Urothelium cell line (cell line): ENCODE measurements at places on chromosomes 4 and X.

GRCh38 chrX:11375614-11376119, 82.5 kb downstream of the AMELX start:
- no peak for DNase-seq

DNA sequence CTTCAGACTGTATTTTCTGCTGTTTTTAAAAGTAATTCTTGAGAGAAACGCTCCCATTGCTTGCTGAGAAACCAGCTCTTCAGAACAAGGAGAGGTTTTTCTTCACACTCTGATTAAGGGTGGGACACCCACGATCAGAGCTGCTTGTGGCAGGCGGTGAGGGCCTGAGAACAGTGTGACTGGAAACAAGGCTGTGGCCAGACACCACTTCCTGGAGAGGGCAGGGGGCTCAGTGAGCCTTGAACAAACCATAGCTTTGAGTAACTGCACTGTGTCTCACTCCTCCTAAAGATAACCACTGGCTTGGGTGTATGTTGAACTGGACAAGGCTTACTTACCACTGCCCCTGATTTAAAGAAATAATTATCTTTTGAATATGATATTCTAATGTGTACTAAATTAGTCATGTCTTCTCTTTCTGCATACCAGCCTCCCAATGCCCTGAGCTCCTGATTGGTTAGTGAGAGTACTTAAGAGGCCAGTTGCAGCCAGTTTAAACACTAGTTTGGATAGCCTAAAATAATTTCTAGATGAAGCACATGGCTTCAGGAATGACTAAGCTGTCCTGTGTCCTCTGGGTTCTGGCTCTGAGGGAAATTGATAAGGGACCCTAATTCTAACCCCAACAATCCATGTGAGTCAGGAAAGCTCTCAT, 3.7 kb upstream of the GPR82 start:
- DNase-seq = no peak

GRCh38 chr4:108337923-108338322, 169.2 kb upstream of the LEF1 start:
- no peak for DNase-seq

GRCh38 chr4:83388313-83388676, 53.6 kb upstream of the HPSE start:
- no peak for DNase-seq

DNA sequence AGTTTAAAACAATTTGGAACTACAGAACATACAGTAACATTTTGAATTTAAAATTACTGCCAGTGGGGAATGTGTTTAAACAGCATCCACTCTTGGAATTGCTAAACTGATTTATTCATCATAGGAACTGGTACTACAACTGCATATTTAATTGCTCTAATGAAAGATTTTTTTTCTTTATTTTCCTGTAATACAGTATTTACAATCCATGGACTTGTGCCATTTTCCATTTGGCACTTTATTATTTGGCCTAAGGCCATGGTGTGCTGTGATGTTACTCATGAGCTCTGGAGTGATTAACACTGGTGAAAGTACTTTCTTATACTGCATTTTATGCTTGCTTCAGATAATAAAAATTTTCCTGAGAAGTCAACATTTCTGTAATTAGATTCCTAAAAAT, 69.7 kb upstream of the NUDT6 start:
- DNase-seq = no peak

- DNase-seq = peak; percentile 64
Observed at GRCh38 chrX:130120746-130121504, 10.6 kb upstream of the ELF4 start.

- no peak for DNase-seq
Observed at GRCh38 chrX:981791-982626, 230.4 kb downstream of the CRLF2 start.

DNA sequence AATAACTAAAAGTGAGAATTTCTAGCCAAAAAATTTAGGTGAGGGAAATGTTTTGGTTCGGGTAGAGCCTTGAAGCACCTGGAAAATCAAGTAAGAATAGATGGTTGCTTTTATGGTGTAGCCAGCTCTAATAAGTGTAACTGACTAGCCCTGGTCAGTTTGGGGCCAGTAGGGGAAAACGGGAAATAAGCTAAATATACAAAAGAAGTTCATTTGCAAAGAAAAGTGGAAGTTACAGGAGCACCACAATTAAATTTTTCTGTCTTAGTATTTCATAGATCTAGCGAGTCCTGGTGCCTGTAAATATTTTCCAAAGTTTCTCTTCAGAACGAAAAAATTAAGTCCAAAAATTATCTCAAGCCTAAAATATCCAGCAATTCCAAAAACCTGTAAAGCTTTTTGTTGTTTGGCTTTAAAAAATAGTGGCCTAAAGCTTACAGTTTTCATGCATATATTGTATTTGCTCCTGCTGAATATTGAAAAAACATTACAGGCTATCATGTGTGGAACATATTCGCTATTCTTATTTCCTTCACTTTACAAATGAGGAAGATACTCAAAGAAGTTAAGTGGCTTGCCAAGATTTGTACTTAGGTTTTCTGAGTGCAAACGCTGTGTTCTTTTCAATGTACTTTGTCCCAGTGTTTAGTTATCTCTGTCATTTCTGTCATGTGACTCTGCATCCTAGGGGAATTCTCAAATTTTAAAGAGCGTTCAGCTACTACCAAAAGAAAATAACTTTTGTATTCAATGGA, 7.3 kb upstream of the PTPN13 start:
- DNase-seq = no peak
